ENCODE measurements at places on chromosomes 3 and 15. TPM values are rescaled to one million over a fixed set of nuclear protein-coding genes. Genes with fewer than 3 reads are reported as not detected.
A peak's percentile ranks its signal among the peaks of the same experiment; 100 is the strongest.

DNA sequence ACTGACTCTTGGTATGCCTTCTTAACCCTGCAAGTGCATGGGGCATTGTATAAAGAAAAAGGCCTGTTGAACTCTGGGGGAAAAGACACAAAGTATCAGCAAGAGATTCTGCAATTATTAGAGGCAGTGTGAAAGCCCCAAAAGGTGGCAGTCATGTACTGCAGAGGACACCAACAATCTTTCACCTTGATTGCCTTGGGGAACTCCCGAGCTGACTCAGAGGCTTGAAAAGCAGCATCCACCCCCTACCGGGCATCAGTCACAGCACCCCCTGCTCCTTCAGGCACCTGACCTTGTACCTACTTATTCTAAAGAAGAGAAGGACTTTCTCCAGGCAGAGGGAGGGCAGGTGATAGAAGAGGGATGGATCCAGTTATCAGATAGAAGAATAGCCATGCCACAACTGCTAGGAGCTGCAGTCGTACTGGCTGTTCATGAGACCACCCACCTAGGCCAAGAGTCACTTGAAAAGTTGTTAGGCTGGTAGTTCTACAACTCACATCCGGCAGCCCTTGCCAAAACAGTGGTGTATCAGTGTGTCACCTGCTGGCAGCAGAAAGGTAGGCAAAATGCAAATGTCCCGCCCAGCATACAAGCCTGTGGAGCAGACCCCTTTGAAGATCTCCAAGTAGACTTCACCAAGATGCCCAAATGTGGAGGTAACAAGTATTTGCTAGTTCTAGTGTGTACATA lies 241.6 kb upstream of the CNTN6 start:
- DNase-seq: peak; percentile 57

DNA sequence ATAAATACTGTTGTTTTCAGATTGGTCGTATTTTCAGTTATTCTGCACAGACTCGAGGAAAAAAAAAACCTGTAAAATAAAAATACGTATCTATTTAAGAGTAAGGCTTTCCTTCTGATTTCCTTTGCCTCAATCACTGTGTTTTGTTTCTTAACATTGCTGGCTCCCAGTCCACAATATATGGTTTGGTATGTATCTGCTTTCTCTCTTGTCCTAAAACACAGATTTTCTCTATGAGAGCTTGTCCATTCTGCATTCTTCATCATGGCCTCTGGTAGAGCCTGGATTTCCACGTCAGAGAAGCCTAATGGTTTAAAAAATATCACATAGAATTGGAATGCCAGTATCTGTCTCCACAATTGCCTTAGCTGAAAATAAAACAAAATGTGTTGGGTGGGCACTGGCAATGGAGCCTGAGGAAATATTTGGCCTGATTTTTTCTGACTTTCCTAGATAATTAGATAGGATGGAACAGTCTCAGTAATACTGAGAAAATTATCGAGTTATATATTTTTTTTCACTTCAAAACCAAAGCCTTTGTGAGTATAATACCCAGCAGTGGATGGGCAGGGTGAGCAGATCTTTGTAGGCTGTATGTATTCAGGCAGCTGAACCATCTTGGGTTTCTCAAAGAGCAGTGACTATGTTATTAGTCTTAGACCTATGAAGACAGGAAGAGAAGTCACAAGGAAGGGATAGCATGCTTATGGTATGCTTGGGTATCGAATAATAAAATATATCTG lies 1.9 kb downstream of the CD200 start:
- DNase-seq: no peak

GRCh38 chr3:71924721-71925120 lies 139.8 kb upstream of the PROK2 start:
- DNase-seq: no peak

GRCh38 chr15:42063122-42063848 lies 31.1 kb downstream of the PLA2G4D start:
- no peak for DNase-seq

DNA sequence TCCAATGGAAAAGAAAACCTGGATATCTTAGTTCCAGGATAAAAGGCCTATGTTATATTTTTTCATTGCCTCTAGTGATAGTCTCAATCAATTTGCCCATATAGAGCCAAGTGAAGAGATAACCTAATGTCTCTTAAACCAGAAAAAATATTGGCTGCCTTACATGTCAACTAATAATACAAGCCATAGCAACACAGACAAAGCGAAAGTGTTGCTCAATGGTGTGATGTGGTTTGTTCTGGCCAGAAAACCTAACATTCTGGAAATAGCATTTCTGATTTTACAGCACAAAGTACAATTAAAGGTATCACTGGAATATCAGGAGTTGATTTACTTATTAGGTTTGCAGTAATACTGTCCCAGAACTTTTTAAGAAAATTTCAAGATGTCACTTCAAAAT lies 101.5 kb downstream of the ATP8B4 start:
- DNase-seq: no peak

DNA sequence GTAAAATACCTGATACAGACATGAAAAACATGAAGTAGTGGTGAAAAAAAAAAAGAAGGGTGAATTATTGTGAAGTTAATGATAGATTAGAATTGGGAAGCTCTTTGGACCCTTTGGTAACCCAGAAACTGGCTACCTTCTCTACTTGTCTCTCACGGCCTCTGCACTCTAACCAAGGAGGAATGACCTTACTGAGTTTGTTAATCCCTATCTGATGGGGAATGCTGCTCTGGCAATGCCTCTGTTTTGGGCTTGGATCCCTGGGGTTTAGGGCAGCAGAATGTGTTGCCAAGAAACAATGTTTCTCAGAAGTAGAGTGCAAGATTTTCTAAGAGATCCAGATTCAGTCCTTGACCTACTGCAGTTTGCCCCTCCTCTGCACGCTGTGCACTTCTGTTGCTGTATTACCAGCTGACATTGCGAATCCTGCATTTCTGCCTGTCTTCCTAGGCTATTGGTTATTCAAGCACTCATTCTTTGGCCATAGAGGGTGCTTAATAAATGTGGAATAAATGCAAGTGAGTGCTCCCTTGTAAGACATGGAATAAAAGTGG lies 49.2 kb upstream of the MAP3K13 start:
- DNase-seq: no peak

DNA sequence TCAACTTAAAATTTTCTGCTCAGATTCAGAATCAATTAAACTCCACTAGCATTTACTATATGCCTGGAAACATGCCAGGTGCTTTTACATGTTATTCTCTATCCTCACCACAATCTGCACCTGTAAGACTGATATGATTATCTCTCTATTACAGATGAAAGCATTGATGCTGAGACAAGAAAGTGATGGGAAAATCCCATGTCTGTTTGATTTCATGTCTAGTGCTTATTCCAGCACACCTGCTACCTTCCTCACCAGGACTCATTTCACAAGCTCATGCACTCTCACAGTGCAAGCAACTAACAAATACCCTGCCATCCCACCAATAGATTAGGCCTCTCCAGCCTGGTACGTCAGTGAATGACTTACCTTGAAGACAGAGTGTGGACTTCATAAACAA lies 25.0 kb upstream of the BCL6 start:
- no peak for DNase-seq

- no peak for DNase-seq
These were observed 1054.2 kb downstream of the NAALADL2 start for GRCh38 chr3:175913286-175913685.

DNA sequence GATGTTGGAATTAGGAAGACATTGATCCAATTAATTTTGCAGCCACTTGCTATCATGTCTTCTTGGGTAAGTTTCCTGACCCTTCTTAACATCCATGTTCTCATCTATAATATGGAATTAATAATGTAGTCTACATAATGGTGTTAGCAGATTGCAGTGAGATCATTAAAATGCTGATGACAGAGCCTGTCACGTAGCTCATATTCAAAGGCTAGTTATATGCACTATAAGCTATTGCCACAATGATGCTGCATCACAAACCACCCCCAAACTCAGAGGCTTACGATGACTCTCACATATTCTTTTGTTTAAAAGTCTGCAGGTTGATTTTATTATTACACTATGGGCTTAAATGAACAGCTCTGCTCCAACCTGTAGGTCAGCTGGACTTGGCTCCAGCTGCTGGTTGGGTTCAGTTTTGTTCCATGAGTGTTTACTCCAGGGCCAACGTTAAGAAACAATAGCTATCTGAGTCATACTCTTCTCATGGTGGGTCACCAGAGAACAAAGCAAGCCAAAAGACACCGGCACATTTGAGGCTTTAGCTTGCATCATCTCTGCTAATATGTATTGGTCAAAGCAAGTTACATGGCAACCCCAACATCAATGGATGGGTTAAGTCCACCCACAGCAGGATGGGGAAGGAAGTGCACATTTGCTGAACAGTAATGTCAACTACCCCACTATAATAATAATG lies 250.0 kb upstream of the SLCO3A1 start:
- DNase-seq: no peak

GRCh38 chr3:66983101-66983500 lies 15.0 kb upstream of the KBTBD8 start:
- no peak for DNase-seq

DNA sequence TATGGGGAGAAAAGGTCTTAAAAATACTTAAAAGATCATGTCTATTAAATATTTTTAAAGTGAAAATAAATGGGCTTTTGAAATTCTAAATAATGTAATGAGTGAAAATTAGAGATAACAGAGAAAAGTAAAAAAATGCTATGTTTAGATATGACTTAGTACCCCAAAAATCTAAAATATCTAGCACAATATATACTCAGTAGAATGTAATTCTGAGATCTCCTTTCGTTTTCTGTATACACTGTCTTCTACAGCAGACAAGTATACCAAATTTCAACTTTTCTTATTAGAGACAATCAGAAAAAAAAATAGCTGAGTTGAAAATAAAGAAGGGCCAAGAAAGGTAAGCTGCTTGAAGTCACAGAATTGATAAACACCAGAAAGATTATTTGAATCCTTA lies 140.8 kb downstream of the ADAM10 start:
- DNase-seq: no peak

The SLC28A2 gene
- total RNA-seq: not detected

The GOLGA8S gene
- total RNA-seq: 0.11 TPM

The STAB1 gene
- 1.9 TPM for total RNA-seq

The MB21D2 gene
- 21.0 TPM for total RNA-seq

The LRRIQ4 gene
- total RNA-seq: not detected

The ASB14 gene
- not detected for total RNA-seq

The CPA3 gene
- not detected for total RNA-seq

Data from H1 (cell line).